ENCODE measurements at places on chromosomes 7 and 10. TPM values are rescaled to one million over a fixed set of nuclear protein-coding genes. Genes with fewer than 3 reads are reported as not detected.

- peak; percentile 67 for DNase-seq
These were observed 27.1 kb upstream of the PLXNA4 start for GRCh38 chr7:132603220-132603833.

DNA sequence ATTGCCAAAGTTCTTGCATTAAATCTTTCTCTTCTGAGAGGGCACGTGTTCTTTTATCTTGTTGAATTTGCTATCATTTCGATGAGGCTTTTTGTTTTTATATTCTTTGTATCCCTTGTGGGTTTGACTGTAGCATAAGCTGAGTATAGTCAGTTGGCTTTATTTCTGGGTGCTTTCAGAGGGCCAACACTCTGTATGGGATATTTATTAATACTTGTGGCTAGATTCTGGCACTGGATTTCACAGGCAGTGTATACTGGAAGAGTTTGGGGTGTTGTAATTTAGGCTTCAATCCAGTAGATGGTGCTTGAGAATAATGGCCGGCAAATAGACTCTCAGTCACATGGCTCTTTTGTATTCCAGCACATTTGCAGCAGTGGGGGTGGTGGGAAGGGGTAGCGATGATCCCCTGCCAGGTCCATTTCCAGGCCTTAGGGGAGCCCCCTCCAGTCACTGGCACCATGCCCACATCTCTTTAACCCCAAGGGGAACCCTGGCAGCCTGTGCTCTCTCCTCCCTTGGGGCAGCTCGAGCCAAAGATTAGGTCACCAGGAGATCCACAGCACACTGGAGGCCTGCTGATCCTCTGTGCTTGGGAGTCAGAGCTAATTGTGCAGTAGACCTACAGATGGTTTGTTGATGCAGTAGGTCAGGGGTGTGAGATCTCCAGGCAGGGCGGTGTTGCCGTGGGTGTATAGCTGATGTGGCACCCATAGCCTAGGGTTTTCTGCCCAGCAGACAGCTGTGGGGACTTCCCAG, 81.8 kb downstream of the PTPN20 start:
- DNase-seq: peak; percentile 69

DNA sequence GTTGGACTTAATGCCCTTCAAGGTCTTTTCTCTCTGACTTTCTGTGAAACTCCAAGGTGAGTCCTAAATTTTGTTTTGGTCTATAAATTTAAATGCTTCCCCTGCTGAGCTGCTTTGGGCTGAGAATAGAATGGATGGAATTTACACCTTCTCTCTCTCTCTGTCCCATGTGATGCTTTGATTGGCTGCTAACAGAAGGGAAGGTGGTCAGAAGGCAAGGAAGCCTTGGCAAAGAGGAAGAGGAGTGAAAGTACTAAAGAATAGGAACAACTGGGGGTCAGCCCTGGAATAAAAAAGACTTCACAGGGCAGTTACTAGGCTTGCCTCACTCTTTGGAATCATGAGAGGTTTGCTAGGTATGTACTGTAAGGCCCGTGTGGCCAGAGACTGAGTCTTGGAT, 260.2 kb downstream of the AUTS2 start:
- DNase-seq: peak; percentile 73

DNA sequence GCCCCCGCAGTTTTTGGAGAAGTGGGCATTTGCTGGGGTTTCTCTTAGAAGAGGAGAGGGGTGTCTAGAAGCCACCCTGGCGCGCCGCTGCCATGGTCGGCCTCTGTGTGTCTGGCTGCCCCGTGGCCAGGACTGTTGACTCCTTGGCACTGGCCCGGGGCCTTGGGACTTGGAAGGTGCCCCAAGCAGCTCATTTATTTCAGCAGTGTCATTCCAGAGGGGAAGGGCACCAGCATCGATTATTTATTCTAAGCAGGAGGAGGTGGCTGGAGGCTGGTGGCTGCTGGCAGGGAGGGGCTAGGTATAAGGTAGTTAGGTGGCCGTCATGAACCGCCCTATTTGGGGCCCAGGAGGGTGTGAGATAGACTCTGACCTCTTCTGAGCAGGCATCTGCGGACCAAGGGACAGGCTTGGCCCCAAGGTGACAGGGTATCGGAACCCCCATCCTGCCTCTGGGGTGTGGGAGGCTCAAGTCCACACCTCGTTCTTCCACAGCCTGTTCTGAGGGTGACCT, 1.6 kb downstream of the GTF2IRD1 start:
- DNase-seq: no peak

CNTNAP2 gene
- 171 TPM for total RNA-seq

SCART1 gene
- 0.80 TPM for total RNA-seq

POP7 gene
- 59.2 TPM for total RNA-seq

EBLN1 gene
- not detected for total RNA-seq
